Small intestine (tissue), 16 donors: ENCODE measurements at places on chromosomes 5 and 9. TPM values are rescaled to one million over a fixed set of nuclear protein-coding genes. Genes with fewer than 3 reads are reported as not detected.
A peak's percentile ranks its signal among the peaks of the same experiment; 100 is the strongest.

- DNase-seq, result no peak
- peaks cover 4% of the 10 kb centered on the region for H3K4me1 ChIP-seq
- no peak overlapping the region for H3K27ac ChIP-seq
- H3K4me3 ChIP-seq, result no peak overlapping the region
- peaks cover 3% of the 10 kb centered on the region for H3K27me3 ChIP-seq
- peaks cover 19% of the 10 kb centered on the region for H3K36me3 ChIP-seq
These were observed 3.3 kb downstream of the DNM1 start for GRCh38 chr9:128206484-128206883.

DNA sequence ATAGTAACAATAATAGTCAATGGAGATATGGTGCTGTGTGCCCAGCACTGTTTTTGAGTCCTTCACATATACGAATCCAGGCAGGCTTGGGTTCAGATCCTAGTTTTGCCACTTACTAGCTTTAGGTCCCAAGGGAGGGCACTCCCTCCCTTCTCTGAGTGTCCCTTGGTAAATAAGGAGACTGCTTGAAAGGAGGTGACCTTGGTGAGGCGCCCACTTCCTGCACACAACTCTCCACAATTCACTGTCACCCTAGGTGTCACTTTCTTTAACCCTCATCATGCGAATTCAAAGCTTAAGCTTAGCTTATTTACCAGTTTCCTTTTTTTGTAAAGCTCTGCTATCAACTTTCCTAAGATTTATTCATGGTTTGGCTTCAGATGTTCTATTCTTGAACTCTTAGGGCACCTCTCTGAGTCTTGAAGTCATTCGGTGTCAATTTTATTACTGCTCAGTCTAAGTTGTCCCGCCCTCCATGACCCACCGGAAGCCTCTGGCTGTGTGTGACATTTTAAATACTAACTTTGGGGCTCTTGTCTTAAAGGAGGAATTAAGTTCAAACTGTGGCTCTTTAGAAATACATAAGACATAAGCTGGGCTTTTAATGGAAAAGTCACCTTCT, 170.7 kb upstream of the ZNF618 start:
- H3K27me3 ChIP-seq, result no peaks in the 10 kb centered on the region
- no peak overlapping the region for H3K27ac ChIP-seq
- no peak for DNase-seq
- no peak overlapping the region for H3K4me3 ChIP-seq

DNA sequence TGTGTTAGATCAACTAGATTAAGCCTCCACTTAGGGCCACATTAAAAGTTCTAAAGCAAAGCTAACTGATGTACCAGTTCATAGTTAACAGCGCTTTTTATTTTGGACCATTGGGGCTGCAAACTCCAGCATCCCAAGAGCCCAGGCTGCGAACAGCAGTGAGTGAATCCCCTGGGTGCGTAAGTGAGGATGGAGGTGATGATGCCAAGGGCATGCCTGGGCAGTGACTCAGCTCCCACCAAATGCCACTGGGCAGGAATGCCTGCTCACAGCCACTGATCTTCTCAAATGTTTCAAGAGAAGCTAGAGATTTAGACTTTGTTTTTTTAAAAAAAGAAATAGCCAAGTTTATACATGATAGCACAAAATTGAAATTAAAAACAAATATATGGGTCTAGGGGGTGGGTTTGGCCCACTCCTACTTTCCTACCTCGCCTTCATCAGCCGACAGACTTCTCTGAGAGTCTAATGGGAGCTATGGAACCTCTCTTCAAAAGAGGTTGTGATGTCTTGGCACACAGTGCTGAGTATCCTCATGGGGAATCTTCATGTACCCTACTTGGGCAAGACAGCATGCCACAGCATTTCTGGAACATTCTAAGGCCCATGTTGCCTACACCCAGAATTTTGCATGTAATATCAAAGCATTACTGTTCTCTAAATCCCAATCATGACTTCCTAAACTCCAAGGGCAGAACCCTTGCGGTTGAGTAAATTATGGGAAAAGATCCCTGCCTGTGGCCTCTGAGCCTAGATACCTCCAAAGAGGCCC, 398.1 kb downstream of the EBF1 start:
- peaks cover 10% of the 10 kb centered on the region for H3K27me3 ChIP-seq
- no peak overlapping the region for H3K4me3 ChIP-seq
- no peak overlapping the region for H3K27ac ChIP-seq
- no peak for DNase-seq

DNA sequence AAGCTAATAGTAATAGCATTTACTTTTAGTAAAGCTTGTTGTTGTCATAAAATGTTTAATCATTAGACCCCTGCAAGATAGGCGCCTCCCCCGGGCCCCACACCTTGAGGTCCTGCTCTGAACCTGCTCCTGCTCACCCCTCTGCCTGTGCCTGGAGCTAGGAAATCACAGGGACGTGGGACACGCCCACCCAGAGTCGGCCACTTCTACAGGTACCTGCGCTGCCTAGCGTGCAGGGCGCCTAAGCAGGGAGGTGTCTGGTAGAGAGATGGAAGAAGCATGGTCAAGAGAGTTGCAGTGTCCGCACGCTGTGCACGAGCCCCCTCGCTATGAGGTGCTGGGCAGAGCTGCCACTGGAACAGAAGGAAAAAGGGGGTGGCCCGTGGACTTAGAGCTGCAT, 52.6 kb downstream of the HINT1 start:
- no peak for DNase-seq
- no peaks in the 10 kb centered on the region for H3K27me3 ChIP-seq
- H3K4me3 ChIP-seq, result no peak overlapping the region
- H3K36me3 ChIP-seq, result no peaks in the 10 kb centered on the region
- H3K4me1 ChIP-seq, result no peaks in the 10 kb centered on the region
- no peak overlapping the region for H3K27ac ChIP-seq

DNA sequence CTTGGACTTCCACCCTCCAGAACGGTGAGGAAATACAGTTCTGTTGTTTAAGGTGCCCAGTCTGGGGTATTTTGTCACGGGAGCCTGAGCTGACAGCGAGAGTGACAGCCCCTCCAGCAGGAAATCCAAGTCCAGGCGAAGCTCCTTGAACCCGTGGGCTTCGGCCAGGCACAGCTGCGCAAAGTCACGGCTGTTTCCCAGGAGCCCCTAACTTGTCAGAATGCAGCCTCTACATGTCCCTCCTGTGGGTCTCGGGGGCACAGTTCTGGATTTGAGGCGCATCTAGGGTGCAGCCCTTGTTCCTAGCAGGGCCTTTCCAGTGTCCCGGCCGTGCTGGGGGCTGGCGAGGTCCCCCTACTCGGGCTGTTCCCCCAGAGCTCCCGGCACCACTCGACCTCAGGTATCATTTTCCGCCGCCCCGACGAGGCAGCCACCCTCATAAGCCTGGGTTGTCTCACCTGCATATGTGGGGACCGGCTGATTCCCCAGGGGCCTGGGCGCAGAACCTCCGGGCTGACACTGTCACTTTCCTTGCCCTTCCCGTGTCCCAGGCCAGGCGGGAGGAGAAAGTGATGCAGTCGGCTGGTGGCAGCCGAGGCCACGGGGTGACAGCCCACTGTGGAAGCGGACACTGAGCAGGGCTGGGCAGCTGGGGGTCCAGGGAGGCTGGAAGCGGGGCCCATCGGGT, 4.5 kb downstream of the LCN8 start:
- H3K4me1 ChIP-seq, result no peaks in the 10 kb centered on the region
- no peak overlapping the region for H3K27ac ChIP-seq
- no peak overlapping the region for H3K4me3 ChIP-seq
- DNase-seq, result no peak
- H3K36me3 ChIP-seq, result no peaks in the 10 kb centered on the region

GRCh38 chr5:151221574-151221973, 2.3 kb downstream of the CCDC69 start:
- peaks cover 8% of the 10 kb centered on the region for H3K4me1 ChIP-seq
- DNase-seq, result no peak
- H3K27ac ChIP-seq, result no peak overlapping the region
- no peaks in the 10 kb centered on the region for H3K36me3 ChIP-seq
- H3K27me3 ChIP-seq, result no peaks in the 10 kb centered on the region
- no peak overlapping the region for H3K4me3 ChIP-seq

GRCh38 chr9:32350682-32351081, 33.8 kb upstream of the ACO1 start:
- H3K4me3 ChIP-seq, result no peak overlapping the region
- H3K27ac ChIP-seq, result no peak overlapping the region
- no peaks in the 10 kb centered on the region for H3K36me3 ChIP-seq
- no peaks in the 10 kb centered on the region for H3K4me1 ChIP-seq
- DNase-seq, result peak; percentile 6

- no peaks in the 10 kb centered on the region for H3K36me3 ChIP-seq
- no peaks in the 10 kb centered on the region for H3K27me3 ChIP-seq
- no peak for DNase-seq
- no peak overlapping the region for H3K27ac ChIP-seq
These were observed 189.1 kb upstream of the PTGER4 start for GRCh38 chr5:40490464-40491111.

- H3K36me3 ChIP-seq, result no peaks in the 10 kb centered on the region
- no peaks in the 10 kb centered on the region for H3K4me1 ChIP-seq
- no peak overlapping the region for H3K4me3 ChIP-seq
- DNase-seq, result no peak
- no peaks in the 10 kb centered on the region for H3K27me3 ChIP-seq
- no peak overlapping the region for H3K27ac ChIP-seq
These were observed 102.6 kb downstream of the WNK2 start for GRCh38 chr9:93286252-93287188.

GRCh38 chr9:110152704-110153374, 55.1 kb downstream of the C9orf152 start:
- no peak overlapping the region for H3K27ac ChIP-seq
- no peaks in the 10 kb centered on the region for H3K27me3 ChIP-seq
- peaks cover 17% of the 10 kb centered on the region for H3K36me3 ChIP-seq
- peak; percentile 62 for DNase-seq

GRCh38 chr9:134099123-134099761, 31.4 kb upstream of the BRD3 start:
- DNase-seq, result peak; percentile 59
- H3K4me3 ChIP-seq, result no peak overlapping the region
- no peaks in the 10 kb centered on the region for H3K36me3 ChIP-seq
- no peaks in the 10 kb centered on the region for H3K4me1 ChIP-seq
- no peak overlapping the region for H3K27ac ChIP-seq
- H3K27me3 ChIP-seq, result no peaks in the 10 kb centered on the region

Gene WNT8A
- not detected for polyA plus RNA-seq

Gene SPINK1
- 258 TPM for polyA plus RNA-seq

Gene FAM153A
- polyA plus RNA-seq, result not detected

Gene PCSK5
- 92.3 TPM for polyA plus RNA-seq

Gene NR6A1
- polyA plus RNA-seq, result 5.0 TPM
